ENCODE measurements at places on chromosomes 3 and 15.

DNA sequence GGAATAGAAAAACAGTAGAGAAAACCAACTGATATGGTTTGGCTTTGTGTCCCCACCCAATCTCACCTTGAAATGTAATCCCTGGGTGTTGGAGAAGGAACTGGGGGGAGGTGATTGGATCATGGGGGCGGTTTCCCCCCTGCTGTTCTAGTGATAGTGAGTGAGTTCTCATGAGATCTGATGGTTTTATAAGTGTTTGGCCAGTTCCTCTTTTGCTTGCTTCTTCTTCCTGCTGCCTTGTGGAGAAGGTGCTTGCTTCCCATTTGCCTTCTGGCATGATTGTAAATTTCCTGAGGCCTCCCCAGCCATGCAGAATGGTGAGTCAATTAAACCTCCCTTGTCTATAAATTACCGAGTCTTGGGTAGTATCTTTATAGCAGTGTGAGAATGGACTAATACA, 48.4 kb downstream of the EOMES start:
- no peak for DNase-seq

- DNase-seq = no peak
These were observed 347.0 kb upstream of the LMCD1 start for GRCh38 chr3:8154617-8155016.

- DNase-seq = no peak
These were observed 307.1 kb downstream of the RAP2B start for GRCh38 chr3:153469162-153469561.

DNA sequence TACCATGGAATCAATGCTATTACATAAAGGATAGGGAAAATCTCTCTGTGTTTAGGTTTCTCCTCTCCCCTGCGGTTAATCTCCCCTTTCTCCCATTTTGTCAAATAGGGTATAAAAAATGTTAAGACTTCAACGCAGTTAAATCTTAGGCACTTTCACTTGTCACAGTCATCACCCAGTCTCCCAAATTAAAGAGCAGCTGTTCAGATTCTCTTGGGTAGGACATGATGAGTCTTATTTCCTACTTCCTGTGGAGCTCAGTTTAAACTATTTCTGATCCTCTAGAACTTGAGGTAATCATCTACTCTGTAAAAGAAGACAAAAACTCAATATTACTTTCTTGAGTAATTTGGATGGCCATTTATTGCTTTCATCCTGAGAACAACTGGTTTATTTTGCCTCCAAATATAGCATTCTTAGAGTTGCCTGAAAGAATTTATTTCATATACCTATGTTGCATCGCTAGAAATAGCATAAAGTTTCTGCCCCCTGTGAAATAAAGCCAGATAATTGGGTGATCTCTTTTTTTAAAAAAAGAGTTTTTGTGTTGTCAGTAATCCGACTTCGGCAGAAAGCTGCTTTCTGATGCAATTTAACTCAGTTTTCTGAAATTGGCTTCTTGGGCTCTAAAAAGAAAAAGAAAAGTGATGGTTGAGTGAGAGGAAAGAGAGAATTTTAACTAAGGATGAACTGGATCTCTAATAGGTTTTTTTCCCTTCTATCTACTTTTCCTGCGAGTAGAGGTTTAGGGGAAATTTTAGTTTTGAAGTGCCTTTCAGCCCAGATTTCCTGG, 20.7 kb downstream of the RAP2B start:
- DNase-seq = no peak

- no peak for DNase-seq
These were observed 44.4 kb downstream of the TTBK2 start for GRCh38 chr15:42876224-42876623.

All from effector memory CD8-positive, alpha-beta T cell (primary cell).